ENCODE measurements at places on chromosomes 7 and 10.

DNA sequence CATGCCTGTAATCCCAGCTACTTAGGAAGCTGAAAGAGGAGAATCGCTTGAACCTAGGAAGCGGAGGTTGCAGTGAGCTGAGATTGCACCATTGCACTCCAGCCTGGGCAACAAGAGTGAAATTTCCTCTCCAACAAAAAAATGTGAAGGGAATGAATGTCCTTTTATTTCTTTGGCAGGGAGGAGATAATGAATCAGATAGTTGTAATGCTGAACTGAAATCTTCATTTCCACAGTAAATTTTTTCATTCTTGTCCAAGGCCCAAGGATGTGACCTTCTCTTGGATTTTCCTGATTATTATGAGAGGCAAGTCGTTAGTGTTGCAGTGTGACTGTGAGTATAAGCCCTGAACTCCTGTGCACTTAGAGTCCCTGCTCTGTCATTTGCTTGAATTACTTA is 13.6 kb downstream of the STAMBPL1 start:
- DNase-seq, result no peak

DNA sequence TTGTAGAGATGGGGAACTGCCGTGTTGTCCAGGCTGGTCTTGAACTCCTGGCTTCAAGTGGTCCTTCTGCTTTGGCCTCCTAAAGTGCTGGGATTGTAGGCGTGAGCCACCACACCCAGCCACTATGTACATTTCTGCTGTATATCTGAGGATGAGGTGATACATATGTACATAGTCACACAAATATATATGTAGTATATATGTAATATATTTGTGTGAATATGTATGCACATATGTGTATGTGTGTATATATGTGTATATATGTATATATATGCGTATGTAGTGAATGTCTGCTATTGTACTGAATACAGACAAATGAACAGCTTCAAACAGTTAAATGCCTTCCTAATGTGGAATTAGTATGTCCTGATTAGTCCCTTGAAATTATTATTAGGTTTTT is 70.3 kb downstream of the EXOC6 start:
- no peak for DNase-seq

DNA sequence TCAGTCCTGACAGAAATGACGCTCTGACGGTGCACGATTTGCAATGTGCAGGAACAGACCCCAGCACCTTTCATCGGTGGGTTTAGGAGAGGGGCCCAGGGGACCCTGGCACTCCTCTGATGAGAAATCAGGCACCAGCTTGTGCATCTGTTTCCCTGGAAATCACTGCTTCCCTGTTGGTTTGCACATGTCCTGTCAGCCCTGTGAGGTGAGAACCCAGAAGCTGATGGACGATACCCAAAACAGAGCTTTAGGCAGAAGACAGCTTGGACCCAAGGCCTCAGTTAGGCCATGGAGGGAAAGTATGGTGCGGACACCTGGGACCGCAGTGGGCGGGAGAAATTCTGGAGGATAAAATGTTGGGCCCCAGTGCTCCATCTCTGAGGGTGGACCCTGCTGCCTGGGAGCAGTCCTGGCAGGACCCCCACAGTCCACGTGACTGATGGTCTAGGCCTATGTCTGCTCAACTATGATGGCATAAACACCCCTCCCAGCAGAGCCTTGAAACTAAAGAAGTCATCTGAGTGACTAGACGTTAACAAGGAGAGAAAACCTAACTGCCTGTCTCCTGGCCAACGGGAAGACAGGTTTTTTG is 242.8 kb downstream of the PTPRN2 start:
- no peak for DNase-seq

DNA sequence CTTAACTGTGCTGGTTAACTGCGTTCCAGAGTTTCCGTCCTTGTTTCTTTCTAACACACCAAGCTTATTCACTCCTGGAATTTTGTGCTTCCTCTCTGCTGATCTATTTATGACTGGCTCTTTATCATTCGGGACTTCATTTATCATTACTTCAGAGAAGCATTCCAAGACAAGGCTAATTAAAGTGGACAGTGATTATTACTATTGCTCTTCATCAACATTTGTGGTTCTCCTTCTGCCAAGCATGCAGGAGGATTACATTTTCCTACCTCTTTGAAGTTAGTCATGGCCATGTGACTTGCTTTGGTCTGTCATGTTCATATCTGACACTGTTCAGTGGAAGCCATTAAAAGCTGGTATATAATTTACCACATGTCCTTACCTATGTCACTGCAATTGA is 172.4 kb upstream of the AGR3 start:
- no peak for DNase-seq

DNA sequence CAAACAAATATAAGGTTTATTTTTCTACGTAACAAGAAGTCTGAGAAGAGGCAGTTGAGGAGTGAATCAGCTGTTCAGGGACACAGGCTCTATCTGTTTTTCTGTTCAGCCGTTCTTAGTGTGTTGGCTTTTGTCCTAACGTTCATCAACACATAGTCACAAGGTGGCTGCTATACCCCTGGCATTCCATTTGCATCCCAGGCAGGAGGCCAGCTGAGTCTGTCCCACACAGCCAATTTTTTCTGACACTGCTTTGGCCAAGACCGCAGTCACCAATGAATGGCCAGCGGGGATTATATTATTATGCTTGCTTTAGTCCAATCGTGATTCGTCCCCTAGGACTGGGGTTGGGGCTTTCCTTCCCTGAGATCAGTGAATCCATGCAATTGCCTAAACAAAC is 143.4 kb upstream of the CHST15 start:
- DNase-seq, result no peak

DNA sequence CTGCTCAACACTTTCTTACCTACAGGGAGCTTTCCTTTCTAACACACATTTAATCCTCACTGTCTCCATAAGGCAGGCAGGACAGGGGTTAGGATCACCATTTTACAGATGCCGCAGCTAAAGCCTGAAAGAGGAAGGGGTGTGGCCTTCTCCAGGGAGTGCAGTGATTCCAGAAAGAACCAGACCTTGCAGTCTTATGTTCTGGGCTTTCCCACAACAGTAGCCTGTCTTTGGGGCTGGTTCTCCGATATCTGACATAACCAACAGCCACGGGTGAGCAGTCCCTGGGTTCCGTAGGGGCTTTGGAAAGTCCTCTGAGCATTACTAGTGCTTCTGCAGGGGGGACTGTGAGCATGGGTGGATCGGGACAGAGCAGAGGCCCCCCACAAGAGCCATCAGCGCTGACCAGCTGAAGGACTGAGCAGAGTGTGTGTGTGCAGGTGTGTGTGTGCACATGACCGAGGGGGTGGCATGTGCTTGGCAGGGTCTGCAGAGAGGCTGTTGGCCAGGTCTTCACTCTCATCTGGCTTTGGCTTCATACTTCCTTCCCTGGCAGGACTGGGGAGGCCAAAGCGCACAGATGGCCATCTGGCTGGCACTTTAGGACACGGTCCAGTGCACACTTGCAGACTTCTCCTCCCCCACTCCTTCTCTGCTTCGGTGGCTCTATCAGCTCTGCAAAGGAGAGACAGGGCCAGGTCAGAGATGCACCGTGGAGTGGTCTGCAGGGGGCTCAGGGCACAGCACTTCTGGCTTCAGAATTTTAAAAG is 400.3 kb downstream of the RPS24 start:
- DNase-seq, result no peak

- DNase-seq, result no peak
Measured at GRCh38 chr7:21317966-21318915, 109.6 kb upstream of the SP4 start.

- DNase-seq, result no peak
Measured at GRCh38 chr10:13751191-13751764, 164.5 kb downstream of the PRPF18 start.

GRCh38 chr10:107966826-107967225 is 802.3 kb upstream of the SORCS1 start:
- DNase-seq, result no peak

All from testis (tissue), 5 donors.